ENCODE measurements at places on chromosomes 2 and 18.

GRCh38 chr2:11239666-11240462 lies 84.6 kb downstream of the SLC66A3 start:
- DNase-seq, result no peak

- no peak for DNase-seq
Measured at GRCh38 chr2:8539743-8540551, 141.9 kb upstream of the ID2 start.

GRCh38 chr2:209331291-209331844 lies 92.5 kb upstream of the MAP2 start:
- DNase-seq, result no peak

DNA sequence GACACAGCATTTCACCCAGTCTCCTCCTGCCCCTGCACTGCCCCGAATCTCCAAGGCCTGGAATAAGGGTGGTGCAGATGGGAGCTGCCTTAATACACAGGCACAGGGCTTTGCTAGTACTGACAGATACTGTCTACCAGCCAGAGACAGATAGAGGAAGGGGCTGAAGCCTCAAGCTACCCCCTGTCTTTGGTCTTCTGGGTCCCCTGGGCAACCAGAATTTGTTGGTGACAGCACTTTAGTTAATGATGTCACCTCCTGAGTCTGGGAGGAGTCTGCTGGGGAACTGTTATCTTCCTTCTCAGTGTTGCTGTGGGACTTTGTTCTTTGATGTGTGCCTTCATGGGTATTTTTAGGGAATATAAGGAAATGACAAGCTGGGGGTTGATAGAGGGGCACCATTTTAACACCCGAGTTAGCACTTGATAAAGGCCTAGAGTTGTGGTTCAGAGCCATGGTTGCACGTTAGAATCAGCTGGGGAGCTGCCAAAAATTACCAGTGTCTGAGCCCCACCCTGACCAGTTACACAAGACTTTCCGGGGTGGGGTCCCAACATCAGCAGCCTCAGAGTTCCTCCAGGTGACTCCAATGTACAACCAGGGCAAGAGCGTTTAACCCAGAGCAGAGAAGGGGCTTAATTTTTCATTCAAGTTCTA lies 136.8 kb downstream of the SMAD7 start:
- DNase-seq, result peak; percentile 39

GRCh38 chr2:30716123-30716900 lies 90.9 kb downstream of the CAPN13 start:
- no peak for DNase-seq

GRCh38 chr2:196183172-196183473 lies 11.7 kb upstream of the STK17B start:
- no peak for DNase-seq

- DNase-seq, result no peak
Measured at GRCh38 chr2:172578860-172579512, 23.1 kb downstream of the PDK1 start.

Data from CD4-positive, alpha-beta T cell treated with Interleukin-6 at 100 ng/mL for 8 hours (primary cell).